Kidney capillary endothelial cell (primary cell): ENCODE measurements at places on chromosomes 1 and 21.
A peak's percentile ranks its signal among the peaks of the same experiment; 100 is the strongest.

DNA sequence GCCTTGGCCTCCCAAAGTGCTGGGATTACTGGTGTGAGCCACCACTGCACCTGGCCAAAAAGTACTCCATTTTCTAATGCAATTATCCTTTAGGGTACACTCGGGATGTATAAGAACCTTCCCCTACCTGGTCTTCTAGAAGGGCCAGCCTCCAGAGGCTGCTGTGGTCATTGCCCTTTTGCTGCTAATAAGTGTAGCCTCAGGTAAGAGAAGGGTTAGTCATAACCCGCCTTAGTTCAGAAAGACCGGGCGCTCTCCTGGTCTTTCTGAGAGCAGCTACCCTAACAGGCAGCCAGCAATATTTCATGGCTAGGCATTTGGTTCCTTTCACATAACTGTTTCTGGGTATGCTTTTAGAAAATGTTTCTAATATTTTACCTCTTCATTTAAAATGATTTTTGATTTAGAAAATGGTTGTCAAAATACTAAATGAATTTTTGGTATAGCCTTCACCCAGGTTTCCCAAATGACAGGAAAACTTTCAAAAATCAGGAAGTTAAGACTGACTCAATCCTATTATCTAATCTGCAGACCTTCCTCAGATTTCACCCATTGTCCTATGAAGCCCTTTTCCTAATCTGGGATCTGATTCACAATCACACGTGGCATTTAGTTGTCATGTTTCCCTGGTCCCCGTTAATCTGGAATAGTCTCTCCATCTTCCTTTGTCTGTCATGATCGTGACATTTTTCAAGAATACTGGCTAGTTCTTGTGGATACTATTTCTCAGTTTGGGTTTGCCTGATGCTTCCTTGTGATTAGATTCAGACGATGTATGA is 479.0 kb downstream of the SIPA1L2 start:
- DNase-seq = peak; percentile 56

- no peak for DNase-seq
Measured at GRCh38 chr1:69110851-69111250, 456.9 kb upstream of the LRRC7 start.

GRCh38 chr1:7501723-7502603 is 269.1 kb upstream of the VAMP3 start:
- DNase-seq = no peak

DNA sequence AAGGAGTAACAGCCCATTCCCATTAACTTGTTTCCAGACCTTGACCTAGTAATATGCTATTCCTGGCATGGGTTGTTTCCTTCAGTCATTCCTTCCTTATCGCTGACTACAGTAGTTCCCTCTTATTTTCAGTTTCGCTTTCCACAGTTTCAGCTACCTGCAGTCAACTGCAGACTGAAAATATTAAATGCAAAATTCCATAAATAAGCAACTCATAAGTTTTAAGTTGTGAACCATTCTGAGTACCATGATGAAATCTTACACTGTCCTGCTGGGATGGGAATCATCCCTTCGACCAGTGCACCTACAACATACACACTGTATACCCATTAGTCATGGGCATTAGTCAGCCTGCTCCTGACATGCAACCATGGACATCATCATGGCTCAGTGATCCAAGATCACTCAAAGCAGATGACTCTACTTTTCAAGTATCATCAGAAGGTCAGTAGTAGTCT is 66.7 kb downstream of the CCDC30 start:
- DNase-seq = peak; percentile 2

- DNase-seq = no peak
Measured at GRCh38 chr1:205592443-205593003, 39.3 kb downstream of the ELK4 start.
